Upper lobe of right lung (tissue), 1 donor: ENCODE measurements at places on chromosomes 2 and 18.

GRCh38 chr2:4674007-4674406, 970.6 kb downstream of the DCDC2C start:
- no peak for DNase-seq

- DNase-seq = no peak
These were observed 94.0 kb downstream of the VRK2 start for GRCh38 chr2:58140508-58141072.

GRCh38 chr2:29731948-29732347, 189.4 kb downstream of the ALK start:
- no peak for DNase-seq

DNA sequence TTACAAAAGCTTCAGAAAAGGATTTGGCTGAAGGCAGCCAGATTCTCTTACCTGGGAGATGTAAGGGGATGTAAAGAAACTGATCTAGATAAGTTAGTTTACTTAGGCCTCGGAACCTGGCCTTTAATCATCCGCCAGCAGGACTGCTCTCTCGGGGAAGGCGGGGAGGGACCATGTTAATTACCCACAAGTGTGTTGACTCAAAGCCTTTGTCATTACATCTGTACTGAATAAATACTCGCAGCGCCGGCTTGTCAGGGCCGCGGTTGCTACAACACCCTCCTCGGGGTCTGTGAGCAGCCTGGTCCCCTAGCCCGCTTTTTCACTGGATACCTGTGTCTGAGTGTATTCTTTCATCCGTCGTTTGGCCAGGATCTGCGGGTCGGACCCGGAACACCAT, 6.7 kb downstream of the CHMP3 start:
- DNase-seq = no peak

- peak; percentile 83 for DNase-seq
These were observed 1.9 kb downstream of the TLX2 start for GRCh38 chr2:74515981-74516633.

DNA sequence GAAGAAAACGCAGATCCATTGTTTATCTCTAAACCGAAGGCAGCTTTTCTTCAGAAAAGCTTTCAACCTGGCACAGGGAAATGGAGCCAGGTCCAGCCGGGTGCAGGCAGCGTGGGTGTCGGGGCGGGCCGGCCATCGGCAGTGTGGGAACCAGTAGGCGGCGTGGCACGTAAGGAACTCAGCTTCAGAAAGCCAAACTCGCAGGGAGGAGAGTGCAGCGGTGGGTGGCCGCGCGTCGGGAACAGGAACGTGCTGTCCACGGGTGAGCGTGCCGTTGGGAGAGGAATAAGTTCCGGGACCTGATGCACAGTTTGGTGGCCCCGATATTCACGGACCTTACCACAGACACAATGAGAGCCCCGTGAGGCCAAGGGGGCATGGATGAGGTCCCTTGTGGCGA, 270.4 kb downstream of the TWIST2 start:
- no peak for DNase-seq

DNA sequence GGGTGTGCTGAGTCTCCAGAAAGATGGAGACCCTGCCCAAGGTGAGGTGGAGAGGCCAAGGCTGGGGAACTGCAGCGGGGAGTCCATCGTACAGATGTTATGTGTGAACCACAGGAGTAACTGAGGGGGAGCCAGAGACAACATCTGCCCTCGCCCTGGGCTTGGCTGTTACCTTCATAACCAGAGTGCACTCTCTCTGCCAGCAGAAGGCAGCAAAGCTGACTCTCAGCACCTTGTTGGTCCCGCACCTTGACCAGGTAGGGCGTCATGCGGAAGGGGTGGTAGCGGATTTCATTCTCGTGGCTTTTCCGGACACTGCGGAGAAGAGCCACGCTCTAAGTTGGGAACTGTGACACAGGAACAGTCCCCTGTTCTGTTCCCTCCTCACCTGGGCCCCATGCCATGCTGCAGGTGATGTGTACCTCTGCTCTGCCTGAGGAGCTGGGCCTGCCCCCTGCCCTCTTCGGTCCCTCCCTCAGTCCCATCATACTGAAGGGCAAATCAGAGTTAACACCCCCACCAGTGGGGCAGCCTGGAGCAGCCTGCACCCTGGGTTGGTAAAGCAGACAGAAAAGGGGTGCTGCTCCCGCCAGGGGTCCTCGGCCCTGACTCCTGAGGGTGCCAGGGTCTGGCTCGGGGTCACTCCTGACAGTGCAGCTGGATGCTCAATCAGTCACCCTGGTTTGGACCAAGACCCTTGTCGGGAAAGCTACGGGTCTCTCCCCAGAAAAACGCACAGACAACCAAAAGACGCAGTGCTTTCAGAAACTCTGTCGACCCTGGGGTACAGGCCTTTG, 20.3 kb downstream of the PER2 start:
- DNase-seq = no peak

DNA sequence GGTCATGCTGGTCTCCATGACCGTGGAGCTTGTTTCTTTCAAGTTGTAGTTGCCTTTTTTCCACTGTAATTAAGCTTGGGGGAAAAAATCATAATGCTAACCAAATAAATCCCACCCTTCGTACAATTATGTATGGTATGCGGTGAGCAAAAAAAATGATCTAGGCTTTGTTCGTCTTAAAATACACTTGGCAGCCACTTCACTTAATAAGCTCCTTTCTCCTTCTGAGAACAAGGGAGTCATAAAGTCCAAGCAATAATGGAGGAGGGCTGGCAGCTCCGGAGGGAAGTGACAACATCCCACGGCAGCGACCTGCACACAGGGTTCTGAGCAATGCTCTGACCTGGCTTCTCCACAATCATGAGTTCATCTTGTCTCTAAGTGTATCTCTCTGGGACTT, 91.2 kb upstream of the KLHL29 start:
- DNase-seq = no peak

DNA sequence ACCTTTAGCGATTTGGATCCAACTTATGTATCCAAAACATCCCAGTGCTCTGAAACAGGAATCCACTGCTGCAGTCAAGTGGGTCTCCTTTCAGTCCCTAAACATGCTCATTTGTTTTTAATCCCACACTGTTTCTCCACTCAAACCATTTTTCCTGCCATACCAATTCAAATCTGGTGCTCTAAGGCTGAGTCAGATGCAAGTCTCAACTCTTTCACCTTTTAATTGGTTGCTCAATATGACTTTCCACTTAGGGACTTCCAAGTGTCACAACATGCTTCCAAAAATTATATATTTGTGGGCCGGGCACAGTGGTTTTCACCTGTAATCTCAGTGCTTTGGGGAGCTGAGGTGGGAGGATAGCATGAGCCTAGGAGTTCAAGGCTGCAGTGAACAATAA, 113.4 kb upstream of the TANK start:
- DNase-seq = no peak

DNA sequence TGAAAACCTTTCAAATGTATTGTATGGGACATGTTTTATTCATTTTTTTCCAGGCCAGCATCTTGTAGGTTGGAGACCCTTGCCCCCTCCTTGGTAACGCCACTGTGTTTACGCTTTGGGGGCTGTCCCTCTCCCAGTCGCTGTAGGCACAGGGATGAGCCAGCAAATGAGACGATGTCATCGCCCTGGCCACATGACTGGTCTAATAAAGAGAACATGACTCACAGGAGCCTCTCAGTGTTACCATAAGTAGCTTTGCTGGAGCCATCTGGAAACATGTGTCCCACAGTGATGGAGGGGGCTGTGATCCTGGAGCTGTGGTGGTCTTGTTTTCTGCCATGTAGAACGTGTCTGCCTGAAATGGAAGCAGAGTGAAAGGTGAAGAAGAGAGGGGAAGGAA, 78.9 kb downstream of the CD8B2 start:
- DNase-seq = no peak

- DNase-seq = peak; percentile 78
These were observed 447 bp downstream of the RETSAT start for GRCh38 chr2:85353876-85354285.

DNA sequence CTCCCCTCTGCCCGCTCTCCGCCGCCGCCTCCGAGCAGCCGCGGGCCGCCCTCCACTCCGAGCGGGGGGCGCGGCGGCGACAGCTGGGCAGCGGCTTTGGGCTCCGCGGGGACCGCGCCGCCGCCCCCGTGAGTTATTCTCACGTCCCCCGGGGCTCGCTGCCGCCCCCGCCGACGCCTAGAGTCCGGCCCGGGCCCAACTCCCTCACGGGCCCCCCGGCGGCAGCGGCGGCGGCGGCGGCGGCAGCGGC, 645 bp downstream of the MIB1 start:
- DNase-seq = no peak

DNA sequence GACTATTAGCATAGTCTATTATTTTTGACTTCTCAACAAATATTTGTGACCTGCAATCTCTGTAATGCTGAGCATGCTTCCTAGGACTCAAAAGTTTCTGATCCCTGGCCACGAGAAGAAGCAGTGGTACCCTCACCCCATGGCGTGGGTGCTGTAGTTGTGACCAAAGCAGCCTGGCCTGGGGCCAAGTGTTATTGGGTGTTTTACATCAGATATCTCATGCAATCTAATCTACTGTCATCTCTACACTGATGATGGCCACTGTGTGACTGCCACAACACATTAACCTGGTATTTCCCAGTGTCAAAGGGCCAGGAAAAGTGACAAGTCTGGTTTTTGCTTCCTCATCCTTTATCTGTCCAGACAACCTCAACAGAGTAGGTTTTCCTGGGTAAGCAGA, 80.8 kb upstream of the WIPF1 start:
- no peak for DNase-seq

DNA sequence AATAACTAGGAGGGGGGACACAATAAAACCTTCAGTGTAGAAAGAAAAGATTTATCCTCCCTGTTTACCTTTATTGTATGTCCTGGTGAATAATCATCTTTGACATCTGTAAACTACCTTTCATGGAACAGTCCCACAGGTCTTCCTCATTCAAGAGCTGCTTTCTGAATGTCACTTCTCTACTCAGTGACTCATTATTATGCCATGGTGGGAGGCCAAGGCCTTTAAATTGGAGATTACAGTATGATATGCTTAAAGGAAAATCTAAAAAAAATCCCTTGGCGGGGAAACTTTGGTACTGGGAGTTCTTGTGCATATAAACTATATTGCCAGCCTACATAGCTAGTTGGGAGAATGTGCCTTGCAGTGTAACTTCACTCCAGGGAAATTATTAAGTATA, 713.0 kb downstream of the TDRD15 start:
- DNase-seq = no peak

GRCh38 chr18:634551-635045, 22.9 kb upstream of the TYMS start:
- no peak for DNase-seq

GRCh38 chr18:73626859-73627258, 520.8 kb downstream of the FBXO15 start:
- no peak for DNase-seq

- no peak for DNase-seq
These were observed 160.0 kb upstream of the SPATS2L start for GRCh38 chr2:200146501-200146900.

DNA sequence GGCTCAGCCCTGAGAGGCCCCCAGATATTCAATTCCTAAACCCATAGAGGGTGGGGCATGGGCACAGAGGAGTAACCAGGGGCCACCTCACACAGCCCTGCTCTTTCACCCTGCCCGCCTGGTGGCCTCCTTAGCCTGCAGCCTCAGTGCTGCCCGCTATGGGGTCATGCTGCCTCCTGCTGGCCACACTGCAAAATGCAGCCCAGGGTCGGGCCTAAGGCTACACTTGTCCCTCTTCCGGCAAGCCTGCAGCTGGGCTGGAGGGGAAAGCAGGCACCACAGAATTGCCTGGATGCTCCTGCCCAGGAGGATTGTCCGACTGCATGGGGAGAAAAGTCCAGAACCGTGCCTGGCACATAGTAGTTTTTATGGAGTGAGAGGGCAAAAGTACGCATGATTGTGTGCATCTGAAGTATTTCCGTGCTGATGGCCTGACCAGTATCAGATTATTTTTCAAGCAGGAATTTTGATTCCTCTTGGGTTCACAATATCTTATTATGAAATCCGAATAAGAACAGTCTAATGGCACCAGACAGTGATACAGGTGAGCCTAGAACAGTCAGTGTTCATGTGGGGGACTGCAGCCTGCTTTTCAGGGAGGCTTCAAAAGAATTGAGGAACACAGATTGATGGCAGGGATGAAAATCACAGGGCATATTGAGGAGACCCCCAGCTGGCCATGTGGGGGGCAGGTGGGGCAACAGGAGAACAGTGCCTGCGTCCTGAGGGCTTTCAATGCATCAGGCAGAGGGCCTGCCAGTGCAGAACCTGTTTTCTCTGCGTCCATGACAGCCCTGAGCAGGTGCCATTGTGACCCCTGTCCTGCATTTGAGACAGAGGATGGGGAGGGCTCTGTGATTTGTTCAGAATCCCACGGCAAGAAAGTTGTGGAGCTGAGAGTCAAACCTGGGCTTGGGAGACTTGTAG, 51.2 kb upstream of the ALPP start:
- DNase-seq = peak; percentile 84

DNA sequence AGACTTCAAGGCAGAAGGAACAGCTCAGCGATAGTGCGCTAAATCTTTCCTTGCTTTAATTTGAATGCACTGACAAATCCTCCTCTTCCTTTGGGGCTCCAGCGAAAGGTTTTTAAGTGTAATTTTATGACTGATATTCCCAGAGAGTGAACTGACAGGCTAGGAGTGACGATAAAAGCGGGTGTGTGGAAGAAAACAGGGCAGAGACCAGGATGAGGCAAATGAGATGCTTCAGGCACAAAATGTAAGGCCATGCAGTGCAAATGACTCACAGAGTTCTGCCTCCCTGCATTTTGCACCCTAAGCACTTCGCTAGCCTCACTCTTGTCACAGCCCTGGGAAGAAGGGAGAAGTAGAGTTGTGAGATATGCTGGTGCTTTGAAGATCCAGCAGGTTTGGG, 14.7 kb downstream of the KLHL23 start:
- no peak for DNase-seq

- no peak for DNase-seq
These were observed 20.0 kb upstream of the SLC8A1 start for GRCh38 chr2:40471866-40472265.

- no peak for DNase-seq
These were observed 56.7 kb downstream of the LBH start for GRCh38 chr2:30287857-30288513.

GRCh38 chr2:64825831-64826491, 163.2 kb upstream of the SLC1A4 start:
- no peak for DNase-seq

GRCh38 chr2:145897151-145897550, 1377.2 kb upstream of the ZEB2 start:
- no peak for DNase-seq

DNA sequence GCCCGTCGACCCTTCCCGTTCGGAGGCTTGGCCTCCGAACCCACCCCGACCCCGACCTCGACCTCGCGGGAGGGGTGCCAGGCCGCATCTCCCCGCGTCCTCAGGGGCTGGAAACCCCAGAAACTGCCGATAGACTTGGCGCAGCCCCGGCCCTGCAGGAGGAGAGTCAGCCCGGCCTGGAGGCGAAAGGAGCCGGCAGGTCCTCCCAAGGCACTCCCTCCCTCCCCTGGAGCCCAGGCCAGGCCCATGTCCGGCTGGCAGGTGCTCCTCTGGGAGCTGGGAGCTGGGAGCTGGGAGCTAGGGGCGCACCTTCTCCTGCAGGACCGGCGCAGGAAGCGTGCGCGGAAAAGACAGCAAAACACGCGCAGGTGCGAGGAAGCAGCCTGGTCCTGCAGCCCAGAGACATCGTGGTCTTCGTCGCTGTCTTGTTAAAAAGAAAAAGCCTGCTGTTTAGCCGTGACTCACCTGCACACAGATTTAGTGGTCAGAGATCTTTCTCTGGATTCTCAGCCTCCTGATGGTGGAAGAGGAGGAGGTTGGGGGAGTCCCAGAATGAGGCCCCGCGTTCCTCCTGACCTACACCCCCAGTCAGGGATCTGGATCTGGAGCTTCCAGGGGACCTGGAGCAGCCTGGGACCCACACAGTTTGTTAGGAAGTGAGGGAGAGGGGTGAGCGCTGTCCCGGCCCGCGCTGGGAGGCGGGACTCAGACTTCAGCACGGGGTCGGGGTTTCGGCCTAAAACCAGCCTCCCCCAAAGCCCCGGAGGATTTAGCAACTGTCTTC, 660 bp upstream of the MBP start:
- DNase-seq = peak; percentile 83
